ENCODE measurements at places on chromosomes 5 and 9.

DNA sequence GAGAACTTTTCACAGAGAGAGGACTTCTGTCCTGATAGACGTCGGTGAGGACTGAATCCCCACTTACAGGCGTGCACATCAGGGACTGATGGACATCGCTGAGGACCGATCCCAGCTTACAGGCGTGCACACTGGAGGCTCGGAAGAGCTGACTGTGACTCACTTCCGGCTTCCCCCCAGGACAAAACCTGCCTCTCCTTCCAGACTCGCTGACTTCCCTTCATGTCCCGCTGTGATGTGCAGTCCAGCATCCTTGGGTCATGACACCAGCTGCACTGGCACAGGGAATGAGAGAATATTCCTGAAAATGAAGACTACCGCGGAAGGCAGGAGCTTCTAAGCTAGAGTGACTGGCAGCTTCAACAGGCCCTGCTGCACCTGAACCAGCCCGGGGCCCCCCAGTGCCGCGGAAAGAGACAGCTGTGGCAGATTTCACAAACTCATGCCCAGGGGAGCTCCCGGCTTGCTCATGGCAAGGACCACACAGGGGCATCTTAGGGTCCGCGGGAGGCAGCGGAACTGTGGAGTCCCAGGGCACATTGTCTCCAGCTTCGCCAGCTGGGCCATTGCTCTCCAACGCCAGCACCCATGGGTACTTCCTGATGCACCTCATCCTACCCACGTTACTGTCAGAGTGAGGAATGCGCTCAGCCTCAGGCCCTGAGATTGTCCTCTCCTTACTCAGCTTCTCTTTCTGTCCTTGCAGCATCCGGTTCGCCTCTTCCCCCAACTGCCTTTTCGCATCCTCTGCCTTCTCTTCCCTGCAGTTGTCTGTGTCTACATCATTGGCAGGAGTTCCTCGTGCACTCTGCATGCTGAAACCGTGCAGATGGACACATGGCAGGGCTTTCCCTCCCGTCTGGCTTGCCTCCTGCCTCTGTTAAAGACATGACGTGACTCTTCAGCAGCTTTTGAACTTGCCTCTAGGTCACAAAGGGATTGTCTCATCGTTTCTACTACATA lies 29.5 kb downstream of the SURF6 start:
- DNase-seq, result no peak

- DNase-seq, result no peak
These were observed 360.0 kb upstream of the PIK3R1 start for GRCh38 chr5:67855523-67855922.

GRCh38 chr5:10612251-10612650 lies 48.4 kb downstream of the ANKRD33B start:
- no peak for DNase-seq

- DNase-seq, result no peak
These were observed 33.4 kb upstream of the ANXA1 start for GRCh38 chr9:73118286-73118685.

DNA sequence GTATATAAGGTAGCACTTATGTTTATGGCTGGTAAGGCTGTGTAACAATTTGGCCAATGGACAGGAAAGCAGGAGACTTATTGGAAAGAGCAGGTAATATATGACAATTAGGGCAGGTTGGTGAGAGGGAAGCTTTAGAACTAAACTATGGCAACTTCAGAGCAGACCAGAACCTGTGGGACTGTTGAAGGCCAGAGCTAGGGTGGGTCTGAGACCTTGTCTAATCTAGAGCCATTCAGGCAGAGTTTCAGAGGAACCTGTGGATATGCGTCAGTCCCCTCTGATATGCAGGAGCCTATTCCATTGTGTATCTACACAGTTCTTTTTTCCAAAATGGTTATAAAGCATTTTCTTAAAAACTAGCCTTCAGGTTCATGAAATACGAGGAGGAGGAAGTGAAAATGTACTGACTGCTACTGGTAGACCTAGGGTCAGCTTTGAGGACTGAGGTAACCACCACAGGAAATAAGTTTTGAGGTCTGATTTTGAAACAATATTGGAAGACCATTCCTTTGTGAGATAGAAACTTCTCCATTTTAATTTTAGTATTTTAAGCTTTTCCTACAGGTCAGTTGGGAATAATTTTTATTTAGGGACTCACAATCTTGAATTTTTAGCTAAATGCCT lies 37.6 kb downstream of the ELL2 start:
- no peak for DNase-seq

Measured in brain microvascular endothelial cell (primary cell).